ENCODE measurements at places on chromosomes 2 and 18.

DNA sequence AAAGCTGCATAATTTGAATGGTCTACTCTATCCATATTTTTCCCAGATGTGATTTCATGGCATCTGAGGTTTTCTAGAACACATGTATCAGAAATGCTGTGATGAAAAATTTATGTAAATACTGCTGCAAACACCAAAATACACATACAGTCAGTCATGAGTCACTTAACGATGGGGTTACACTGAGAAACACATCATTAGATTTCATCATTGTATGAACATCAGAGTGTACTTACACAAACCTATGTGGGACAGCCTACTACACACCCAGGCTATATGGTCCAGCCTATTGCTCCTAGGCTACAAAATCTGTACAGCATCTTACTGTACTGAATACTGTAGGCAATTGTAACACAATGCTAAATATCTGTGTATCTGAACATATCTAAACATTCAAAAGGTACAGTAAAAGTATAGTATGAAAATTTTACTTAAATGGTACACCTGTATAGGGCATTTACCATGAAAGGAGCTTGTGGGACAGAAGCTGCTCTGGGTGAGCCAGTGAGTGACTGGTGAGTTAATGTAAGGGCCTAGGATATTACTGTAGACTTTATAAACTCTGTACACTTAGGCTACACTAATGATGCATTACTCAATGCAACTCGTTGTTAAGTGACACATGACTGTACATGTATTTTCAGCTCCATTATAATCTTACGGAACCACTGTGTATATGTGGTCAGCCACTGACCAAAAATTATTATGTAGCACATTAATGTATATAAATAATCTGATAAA lies 33.5 kb downstream of the PNO1 start:
- no peak for DNase-seq

- DNase-seq, result peak; percentile 76
Measured at GRCh38 chr18:13136056-13136903, 82.3 kb upstream of the LDLRAD4 start.

DNA sequence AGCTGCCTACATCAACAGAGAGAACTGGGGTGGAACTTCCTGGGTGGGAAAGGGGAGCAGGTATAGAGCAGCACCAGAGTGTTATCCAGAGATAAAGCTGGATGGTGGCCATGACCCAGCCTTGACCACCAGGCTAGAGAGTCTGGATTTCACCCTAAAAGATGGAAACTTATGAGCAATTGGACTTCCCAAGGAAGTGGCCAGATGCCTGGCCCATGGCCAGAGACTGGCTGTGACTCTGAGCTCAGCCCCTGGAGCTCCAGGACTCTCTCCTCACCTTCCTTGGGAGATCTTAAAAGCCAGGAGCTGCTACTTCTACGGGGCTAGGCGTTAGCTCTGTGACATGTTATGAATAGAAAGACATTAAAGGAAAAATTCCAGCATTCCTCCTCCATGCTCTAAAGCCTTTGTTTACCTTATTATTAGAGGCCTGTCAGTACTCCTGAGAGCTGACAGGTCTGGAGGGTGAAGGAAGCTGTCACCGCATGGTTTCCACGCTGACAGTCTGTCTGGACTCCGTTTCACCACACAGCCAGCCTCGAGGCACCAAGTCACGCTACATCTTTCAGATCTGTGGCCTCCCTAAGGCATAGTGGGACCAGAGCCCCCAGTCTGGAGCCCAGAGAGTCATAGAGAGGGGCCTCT lies 260.0 kb upstream of the SIX2 start:
- DNase-seq, result no peak

- no peak for DNase-seq
Measured at GRCh38 chr2:111537078-111537655, 346.8 kb downstream of the ANAPC1 start.

GRCh38 chr2:38200598-38200997 lies 124.6 kb upstream of the CYP1B1 start:
- DNase-seq, result no peak

DNA sequence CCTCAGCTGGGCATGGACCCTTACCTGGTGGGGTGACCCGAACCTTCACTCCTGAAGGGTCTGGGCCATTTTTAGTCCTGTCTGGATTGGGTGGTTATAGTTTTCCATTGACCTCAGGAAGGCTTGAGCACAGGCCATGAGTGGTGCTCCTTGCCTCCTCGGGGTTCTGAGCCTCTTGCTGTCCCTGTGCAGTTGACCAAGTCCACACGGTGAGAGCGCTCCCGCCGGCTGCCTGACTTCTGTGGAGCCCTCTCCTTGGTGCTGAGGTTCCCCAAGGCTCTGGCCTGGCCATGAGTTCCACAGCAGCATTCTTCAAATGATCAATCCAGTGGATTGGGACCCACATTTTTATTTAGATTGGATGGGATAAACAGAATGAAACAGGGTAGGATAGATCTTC lies 159.5 kb downstream of the SEPTIN10 start:
- DNase-seq, result no peak

DNA sequence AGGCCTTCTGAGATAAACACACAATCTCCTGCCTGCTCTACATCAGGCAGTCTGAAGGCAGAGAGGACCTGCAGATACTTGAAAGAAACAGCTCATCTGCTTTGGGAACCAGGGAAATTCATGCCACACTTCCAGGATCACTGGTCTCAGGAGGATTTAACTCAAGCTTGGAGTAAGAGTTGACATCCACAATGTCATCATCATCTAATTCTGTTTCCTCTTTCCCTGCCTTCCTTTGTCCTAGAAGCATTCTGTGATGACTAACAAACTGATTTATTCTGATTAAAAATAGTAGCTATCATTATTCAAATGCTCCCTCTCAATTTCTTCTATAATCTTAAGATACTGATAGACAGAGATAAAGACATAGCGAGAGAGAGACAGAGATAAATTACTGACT lies 766.8 kb downstream of the BCL11A start:
- DNase-seq, result no peak

DNA sequence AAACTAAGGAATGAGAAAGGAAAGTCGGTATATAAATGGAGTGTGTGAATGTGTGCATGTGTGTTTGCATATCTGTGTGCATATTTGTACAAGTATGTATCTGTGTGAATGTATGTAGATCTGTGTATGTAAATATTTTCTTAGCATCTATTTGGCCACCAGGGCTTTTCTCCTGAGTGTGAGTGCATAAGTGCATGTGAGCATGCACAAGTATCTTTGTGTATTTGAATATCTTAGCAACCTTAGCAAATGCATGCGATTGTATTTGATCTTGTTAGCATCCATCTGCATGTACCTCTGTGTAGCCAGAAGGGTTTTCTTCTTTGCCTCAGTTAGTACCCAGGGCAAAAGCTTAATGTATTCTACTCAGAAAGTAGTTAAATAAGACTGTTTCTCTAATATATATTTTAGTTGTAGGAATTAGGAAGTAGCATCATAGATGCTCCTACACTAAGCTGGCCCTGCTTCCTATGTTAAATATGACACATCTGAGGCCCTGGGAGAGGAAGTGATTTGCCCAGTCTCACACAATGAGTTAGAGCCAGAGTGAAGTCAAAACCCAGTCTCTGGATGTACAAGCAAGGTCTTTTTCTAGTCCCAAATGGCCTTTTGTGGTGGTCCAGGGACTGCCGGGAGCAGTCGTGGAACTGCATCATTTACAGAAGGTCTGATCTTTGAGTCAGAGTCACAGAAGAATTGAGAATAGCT lies 9.2 kb downstream of the FKBP1B start:
- no peak for DNase-seq

DNA sequence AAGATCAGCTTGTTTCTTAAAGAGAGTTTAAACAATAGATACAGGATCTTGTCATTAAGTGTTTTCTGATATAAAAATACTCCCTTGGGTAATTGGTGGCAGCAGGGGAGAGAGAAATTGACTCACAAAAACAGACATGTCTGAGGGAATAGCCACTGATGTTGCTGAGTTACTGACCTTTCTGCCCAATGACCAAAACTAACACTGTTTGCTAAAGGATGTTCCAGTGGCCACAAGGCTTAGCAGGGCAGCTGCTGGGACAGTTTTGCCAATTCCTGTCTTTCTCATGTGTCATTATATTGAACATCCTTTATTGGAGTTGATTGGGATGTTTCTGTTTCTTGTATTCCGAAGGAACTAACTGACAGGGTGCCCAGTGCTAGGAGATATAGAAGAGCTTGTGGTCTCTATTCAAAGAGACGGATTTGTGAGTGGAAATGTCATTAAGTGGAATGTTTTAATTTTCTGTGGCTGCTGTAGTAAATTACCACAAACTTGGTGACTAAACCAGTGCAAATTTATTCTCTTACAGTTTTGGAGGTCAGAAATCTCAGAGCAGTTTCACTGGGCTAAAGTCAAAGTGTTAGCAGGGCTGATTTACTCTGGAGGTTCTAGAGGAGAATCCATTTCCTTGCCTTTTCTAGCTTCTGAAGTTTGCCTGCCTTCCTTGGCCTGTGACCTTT lies 124.8 kb upstream of the RMDN2 start:
- no peak for DNase-seq

- peak; percentile 9 for DNase-seq
Measured at GRCh38 chr18:23689616-23690504, 607 bp downstream of the LAMA3 start.

DNA sequence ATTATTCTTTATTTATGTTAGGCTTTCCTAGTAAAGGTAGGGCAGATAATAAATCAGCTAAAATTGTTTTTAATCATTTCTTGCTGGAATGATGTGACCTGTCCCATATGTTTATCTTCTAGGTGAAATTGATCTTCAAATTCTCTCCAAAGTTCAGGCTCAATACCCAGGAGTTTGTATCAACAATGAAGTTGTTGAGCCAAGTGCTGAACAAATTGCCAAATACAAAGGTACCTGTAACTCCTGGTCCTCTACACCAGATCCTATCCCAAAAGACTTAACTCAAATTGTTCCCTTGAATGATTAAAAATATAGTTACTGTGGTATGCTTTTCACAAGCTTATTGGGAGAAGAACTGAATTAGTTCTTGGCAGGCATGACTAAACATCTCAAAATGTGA lies 36.5 kb downstream of the HNMT start:
- DNase-seq, result no peak

GRCh38 chr2:221283896-221284545 lies 288.1 kb downstream of the EPHA4 start:
- no peak for DNase-seq

- DNase-seq, result no peak
Measured at GRCh38 chr18:76407681-76408080, 87.4 kb downstream of the ZNF516 start.

All from CD8-positive, alpha-beta memory T cell (primary cell).